ENCODE measurements at places on chromosomes 16 and 17.

DNA sequence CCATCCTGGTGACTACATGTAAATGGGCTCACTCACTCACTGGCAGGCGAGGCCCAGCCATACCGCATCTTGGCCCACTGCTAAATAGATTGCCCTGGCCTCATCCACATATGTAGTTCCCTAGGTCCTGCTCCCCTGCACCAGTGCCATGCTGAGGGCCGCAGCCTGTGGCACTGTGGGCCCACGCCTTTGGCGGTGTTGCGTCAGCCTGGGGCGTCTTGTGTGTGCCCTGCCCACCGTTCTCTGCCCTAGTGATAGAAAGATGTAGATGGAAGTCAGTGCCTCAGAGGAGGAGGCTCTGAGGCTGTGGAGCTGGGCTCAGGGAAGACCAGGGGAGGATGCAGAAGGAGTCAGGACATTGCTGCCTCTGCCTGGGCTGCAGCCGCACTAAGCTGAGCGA, 18.9 kb downstream of the C17orf75 start:
- no peak for DNase-seq

- DNase-seq, result no peak
These were observed 35.7 kb downstream of the KANSL1 start for GRCh38 chr17:46157443-46158062.

DNA sequence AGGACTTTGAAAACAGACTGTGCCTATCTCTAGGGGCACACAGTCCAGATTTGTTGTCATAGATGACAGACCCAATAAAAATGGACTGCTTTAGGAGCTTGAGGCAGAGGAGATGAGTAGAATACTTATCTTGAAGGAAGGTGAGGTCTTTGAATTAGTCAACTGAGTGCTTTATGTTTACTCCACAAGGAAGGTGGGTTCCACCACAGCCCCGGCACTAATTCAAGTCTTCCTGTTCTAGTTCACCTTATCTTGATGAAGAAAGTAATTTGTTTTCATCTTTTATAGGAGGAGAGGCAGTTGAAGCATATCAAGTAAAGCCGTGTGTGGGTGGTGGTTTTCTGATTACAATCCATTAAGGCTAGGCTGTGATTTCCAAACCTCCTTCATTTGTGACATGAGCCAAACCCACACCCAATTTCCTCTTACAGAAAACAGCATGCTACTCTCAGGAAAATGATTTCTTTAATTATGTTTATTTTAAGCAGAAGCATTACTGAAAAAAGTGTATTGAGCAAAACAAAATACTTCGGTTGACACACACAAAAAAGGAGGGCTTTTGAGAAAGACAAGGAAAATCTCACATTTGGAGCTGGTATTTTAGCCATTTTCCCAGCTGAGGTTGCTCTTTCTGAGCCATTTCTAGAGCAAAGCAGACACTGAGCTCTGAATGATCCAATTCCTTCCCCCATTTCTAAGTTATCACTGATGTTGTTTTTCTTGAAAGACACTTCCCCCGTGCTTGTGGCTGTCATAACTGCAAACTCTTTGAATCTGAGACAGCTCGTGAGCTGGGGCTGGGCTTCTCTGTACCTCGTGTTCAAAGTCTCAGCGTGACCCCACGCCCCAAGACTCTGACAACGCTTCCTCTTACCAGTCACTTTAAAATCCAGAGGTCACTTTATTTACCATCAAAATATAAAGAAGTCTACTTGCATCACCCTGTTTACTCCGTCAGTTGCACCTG, 35.4 kb downstream of the CDRT15 start:
- no peak for DNase-seq

GRCh38 chr17:28777178-28777577, 33.4 kb downstream of the TRAF4 start:
- DNase-seq, result no peak

GRCh38 chr16:1828645-1829410, 1.8 kb downstream of the FAHD1 start:
- no peak for DNase-seq

DNA sequence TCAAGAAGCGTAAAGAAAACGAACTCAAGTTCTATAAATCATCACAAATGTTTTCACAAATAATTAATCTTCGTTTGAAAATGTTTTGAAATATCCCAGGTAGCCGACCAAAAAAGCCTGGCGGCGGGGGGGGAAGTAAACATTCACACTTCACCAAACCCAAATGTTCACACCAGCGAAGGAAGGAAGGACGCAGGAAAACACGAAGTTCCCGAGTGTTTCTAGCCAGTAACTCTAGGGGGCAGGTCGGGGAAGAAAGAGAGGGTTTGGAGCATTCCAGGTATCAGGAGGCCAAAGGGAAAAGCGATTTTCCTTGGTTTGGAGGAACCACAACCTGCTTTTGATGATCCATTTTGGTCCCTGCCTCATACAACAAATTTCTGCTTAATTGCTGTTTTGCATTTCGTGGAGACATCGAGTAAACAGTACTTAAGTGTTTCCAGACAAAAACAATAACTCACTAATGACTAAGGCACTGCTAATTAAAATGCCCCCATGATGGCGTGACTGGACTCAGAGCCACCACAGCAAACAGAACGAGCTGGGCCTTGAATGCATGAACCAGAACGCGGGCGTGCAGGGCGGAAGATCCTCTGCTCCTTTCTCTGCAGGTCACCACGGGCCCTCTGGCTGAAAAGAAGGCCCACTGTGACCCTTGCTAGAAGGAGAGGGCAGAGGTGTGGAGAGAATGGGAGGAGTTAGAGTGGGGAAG, 16.6 kb downstream of the ZFHX3 start:
- no peak for DNase-seq

- DNase-seq, result no peak
These were observed 1.8 kb downstream of the CNTNAP4 start for GRCh38 chr16:76278980-76279379.

- no peak for DNase-seq
These were observed 15.0 kb downstream of the RAB40B start for GRCh38 chr17:82683534-82683933.

DNA sequence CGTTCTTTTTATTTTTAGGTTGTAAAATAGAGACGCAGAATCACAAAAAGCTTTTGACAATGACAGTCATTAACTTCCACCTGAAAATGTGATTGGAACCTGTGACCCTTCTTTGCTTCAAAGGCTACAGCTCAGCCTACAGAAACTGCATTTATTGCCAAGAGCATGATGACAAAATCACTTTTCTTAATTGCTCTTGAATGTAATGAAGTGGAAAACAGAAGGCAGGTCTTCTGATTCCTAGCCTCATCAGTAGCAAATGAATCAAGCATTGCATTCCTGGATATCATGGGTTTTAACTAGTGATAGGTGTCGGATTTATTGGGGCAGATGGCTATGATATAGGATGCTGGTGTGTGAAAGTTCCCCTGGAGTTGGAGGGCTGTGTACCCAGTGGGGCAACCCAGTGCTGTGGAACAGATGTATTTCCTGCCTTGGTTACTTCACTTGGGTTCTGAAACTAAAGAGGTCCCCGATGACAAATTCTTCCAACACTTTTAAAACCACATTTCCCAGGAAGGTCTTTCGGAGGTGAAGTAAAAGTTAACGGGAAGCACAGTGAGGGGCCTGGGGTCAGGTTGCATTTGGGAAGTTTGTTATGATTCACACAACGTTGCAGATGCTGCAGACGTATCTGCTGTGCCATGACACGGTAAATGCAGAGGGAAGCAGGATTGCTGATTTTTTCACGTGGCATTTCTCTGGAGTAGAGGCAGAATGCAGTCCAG, 127.5 kb downstream of the HS3ST3A1 start:
- DNase-seq, result no peak

GRCh38 chr17:65545705-65546523, 15.5 kb downstream of the AXIN2 start:
- DNase-seq, result no peak

GRCh38 chr16:54630284-54630967, 300.2 kb upstream of the IRX5 start:
- no peak for DNase-seq

- no peak for DNase-seq
These were observed 45.4 kb downstream of the CDH1 start for GRCh38 chr16:68782198-68783174.

GRCh38 chr16:89641458-89642119, 15.9 kb downstream of the CHMP1A start:
- no peak for DNase-seq

DNA sequence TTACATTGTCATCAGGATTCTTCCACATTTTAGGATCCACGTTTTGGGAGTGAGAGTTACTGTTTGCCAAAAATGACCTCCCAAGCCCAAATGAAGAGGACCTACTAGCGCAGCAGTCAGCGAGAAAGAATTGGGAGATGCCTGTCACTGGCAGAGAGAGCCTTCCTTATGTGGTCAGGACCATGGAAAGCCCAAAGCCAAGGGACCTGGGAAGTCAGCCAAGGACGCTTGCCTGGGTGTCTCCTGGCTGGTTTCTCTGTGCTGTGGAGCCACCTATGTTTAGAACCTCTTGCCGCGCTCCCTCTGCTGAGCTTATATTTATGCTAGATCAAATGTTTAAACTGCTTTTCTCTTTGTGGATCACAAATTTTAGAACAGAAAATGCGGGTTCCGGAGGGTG, 24.9 kb upstream of the RHBDL3 start:
- DNase-seq, result no peak

DNA sequence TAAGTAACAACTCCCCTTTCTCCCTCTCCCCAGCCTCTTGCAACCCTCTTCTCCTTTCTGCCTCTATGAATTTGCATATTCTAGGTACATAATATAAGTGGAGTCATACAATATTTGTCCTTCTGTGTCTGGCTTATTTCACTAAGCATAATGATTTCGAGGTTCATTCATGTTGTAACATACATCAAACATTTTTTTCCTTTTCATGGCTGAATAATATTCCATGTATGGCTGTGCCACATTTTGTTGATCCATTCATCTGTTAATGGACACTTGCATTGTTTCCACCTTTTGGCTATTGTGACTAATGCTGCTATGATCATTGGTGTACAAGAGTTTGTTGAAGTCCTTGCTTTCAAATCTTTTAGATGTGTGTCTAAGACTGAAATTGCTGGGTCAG, 17.6 kb upstream of the FA2H start:
- DNase-seq, result no peak

DNA sequence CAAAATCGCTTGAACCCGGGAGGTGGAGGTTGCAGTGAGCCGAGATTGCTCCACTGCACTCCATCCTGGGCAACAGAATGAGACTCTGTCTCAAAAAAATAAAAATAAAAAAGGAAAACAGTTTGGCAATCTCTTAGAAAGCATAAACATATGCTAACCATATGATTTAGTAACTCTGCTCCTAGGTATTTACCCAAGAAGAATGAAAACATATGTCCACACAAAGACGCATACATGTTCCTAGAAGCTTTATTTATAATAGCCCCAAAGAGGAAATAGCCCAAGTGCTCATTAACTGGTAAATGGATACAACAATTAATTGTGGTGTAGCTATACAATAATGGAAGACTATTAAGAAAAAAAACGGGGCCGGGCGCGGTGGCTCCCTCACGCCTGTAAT, 18.5 kb upstream of the CDH1 start:
- DNase-seq, result no peak

DNA sequence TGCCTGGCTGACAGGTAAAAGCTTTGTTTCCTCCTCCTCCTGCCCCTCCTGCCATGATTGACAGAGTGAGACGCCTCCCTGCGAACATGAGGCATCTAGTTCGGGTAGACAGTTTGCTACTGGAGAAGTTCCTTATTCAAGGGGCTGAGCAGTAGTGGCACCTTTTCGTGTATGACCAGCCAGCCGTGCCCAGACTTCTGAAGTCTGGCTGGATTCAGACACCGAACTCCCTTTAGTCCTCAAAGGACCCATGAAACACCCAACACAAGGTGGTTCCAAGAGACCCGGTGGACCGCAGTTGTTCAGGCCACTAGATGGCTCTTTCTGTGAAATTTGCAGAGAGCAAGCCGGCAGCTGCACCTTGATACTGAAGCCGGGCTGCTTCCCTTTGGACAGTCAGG, 192.8 kb downstream of the XYLT1 start:
- no peak for DNase-seq

- peak; percentile 56 for DNase-seq
These were observed at the start of gene GHDC for GRCh38 chr17:42193969-42194899. Gene GHDC (minus strand): TSS chr17:42194494. CDS start chr17:42193581, 913 bp downstream.

DNA sequence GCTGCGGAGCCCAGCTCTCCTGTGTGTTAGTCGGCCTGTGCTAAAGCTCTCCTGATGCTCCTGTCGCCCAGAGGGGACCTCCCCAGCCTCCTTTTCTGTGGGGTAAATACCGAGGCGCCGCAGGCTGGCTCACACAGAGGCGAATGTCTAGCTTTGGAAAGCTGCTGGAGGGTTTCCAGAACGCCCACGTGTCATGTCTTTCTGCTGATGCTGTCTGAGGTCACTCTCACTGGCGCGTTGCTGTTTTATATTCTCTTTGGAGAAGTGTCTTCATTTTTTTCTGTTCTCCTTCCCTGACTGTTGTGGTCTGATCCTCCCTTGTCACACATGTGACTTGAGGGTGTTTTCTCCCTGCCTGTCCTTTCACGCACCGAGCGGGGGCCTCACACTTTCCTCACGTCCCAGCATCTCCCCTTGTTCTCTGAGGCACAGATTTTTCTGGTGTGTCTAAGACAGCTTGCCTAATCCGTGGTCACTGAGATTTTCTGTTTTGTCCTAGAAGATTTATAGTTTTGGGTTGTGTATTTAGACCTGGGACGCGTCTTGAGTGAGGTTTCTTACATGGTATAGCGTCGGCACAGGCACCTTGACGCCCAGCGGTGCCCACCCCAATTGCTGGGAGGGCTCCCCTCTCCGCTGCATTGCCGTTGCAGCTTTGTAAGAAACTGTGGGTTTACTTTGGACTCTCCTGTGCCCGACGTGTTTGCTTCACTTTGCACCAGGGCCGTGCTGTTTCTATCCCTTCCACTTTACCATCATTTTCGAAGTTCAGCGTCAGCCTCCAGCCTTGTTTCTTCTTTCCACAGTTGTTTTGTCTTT, 92.1 kb upstream of the ZNF750 start:
- no peak for DNase-seq

DNA sequence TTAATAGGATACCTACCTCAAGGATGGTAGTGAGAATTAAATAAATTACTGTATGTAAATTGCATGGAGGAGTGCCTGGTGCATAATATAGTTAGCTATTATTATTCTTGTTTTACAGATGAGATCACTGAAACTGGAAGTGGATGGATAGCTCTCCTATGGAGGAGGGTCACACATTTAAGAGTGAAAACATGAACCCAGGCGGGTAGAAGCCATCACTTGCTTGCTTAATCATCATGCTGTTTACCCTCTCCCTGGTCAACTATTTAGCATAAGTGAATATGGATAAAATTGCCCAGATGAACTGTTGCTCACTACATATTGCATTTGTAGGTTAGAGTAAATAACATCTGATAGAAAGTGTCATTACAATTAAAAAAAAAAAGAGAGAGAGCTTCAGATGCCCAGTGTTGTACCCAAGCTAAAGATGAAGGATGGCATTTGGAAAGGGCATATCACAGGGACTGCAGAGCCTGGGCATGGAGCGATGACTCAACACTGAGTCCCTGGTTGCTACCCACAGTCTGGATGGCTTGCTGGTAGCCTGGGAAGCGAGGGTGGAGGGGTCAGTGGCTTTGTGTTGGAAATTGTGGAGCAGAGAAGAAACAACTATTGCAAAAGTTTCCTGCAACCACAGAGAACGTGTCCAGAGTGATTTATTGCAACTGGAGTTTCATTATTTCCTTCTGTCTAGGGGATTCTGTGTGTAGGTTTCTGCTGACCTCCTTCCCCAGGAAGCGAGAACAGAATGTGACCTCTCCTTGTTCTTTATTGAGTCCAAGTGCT, 414.4 kb downstream of the SHISA9 start:
- no peak for DNase-seq
